Activated CD4-positive, alpha-beta memory T cell treated with anti-CD3 and anti-CD28 coated beads, Interleukin-2, amount 10 ng/mL, durations not matched to agents 7 days and 5 days (primary cell): ENCODE measurements at places on chromosomes 16 and 17.
A peak's percentile ranks its signal among the peaks of the same experiment; 100 is the strongest.

DNA sequence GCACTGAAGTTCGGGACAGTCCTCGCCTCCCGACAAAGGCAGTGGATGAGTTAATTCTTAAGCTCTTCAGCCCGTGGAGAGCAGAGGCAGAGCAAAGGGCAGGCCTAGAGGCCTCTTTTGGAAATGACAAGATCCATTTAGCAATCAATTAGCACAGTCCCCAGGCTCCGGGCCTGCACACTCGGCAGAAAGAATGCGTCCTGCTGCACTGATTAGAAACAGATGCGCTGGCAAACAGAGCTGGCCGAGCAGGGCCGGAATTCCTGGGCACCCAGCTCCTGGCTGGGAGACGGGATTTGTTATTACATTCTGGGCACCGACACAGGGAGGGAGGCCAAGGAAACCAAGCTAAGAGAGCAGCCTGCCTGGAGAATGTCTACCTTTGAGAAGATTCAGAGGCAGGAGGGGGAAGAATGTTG, 162.9 kb downstream of the COPRS start:
- DNase-seq = no peak

DNA sequence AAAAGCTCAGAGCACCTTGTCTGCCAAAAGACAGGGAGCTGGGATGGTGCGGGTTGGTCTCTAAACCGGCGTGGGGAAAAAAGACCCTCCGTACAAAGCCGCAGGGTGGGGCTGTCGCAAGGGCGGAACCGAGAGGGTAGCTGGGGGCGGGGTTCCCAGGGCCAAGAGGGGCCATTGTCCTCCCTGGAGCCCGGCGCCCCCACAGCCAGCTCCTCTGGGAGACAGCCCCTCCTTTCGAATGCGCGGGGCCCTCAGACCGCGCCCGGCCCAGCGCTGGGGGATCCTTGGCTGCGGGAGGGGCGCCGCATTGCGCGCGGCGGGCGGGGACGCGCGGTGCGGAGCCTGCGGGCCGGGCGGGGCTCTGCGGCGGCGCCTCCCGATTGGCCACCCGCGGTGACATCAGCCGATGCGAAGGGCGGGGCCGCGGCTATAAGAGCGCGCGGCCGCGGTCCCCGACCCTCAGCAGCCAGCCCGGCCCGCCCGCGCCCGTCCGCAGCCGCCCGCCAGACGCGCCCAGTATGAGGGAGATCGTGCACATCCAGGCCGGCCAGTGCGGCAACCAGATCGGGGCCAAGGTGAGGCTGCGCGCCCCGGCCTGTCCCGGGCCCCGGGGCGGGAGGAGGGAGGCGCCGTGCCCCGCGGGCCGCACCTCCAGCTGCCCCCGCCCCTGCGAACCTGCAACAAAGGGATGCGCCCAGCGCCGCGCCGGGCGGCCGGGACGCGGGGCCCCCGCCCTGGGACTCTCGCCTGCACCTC, at the start of gene TUBB3:
TUBB3 (plus strand) TSS at position 459 of the 756 bp plus-strand sequence; CDS start at position 519, 60 bp downstream.
- DNase-seq = peak; percentile 75

DNA sequence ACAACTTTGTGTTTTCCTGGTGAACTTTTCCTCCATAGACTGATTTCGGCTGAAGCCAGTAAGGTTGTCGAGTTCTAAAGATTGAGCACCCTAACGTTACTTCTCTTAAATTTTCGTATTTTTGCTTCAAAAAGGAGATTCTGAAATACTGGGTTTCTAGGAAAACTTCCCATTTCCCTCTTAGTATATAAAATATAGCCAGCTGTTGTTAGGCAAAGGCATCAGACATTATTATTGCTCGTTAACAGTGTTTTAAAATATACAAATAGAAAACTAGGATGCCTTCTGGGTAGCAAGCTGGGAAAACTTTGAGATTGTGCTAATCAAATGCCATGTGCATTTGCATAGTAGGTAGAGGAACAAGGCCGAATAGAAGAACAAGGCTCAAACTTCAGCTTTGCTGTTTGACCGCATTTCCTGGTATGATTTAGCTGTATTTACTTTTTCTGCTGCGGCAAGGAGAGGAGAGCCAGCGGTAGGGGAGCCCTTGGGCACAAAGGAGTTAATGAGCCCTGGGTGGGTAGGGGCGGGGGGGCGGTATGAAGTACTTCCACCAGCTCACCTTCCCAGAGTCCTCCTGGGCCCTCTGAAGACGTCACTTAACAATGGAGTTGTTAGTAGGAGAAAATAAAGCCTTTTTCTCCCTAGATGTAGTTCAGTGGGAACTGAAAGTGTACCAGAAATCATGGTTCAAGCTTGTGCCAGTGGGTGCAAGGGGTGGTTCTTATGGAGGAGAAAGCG, 151.9 kb downstream of the MSI2 start:
- peak; percentile 34 for DNase-seq

DNA sequence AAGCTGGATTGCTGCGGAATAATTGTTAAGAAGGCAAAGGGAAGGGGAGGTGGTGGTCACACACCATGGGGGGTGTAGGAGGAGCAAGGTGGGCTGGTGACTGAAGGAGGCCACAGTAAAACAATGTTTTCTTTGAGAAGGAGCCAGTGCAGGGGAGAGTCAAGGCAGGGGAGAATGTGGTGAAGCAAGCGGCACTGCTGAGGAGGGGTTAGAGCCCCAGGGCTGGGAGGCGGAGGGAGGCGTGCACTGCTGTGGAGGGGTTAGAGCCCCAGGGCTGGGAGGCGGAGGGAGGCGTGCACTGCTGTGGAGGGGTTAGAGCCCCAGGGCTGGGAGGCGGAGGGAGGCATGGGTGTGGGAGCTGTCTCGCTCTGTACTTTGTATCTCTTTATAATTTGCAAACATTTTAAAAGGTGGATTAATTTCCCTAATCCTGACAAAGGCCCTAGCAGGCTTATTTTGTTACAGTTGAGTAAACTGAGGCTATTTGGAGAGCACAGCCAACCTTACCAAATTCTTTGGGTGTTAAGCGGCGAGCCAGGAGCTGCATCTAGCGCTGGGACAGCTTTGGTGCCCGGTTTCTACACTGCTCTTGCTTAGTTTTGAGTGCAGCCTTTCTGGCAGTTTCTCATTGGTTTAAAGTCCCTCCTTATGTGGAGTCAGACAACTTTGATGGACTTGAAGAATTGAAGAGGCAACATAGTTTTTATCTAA, 20.9 kb downstream of the RPTOR start:
- DNase-seq = no peak

- DNase-seq = no peak
These were observed 478.8 kb downstream of the NPIPA7 start for GRCh38 chr16:16857603-16858283.

DNA sequence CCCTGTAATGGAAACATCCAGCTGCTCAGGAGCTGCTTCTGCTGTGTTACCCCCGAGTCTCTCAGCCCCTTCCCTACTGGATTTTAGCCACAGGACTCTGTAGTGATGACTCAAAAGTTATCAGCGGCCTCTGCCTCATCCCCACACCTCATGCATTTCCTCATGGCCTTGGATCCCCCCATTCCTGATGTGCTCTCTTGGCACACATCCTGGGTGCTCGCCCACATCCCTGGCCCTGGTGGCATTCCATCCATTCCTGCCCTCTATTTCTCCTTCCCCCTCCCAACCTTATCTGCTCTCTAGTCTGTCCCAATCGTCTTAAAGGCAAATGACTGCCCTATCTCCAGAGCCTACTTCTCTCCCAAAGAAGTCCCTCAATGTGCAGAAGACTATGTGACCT, 24.6 kb downstream of the MARF1 start:
- DNase-seq = no peak

GRCh38 chr16:72878301-72879269, 169.3 kb downstream of the ZFHX3 start:
- DNase-seq = no peak

DNA sequence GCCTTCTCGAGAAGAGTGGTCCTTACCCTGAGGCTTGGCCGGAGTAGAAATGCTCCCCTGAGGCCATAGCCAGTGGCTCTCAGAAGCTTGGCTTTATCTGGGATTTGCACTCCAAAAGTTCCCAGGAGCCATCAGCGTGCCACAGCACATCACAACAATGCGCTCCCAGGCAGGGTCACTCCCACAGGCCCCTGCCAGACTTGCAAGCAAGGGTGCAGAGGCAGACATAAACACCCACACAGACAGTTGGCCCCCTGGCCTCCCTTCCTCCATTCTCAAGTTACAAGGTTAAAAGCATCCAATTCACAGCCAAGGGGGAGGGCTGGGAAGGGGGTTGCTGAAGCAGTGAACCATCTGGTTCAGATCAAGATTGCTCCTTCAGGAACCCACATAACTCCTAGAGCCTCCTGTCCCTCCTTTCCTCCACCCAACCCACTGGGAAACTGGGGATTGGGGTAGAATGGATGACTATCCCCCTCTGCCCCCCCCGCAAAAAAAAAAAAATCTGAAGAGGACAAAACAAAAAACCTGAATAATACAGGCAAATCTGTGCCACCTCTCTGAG, 1.8 kb downstream of the ST3GAL2 start:
- DNase-seq = no peak

DNA sequence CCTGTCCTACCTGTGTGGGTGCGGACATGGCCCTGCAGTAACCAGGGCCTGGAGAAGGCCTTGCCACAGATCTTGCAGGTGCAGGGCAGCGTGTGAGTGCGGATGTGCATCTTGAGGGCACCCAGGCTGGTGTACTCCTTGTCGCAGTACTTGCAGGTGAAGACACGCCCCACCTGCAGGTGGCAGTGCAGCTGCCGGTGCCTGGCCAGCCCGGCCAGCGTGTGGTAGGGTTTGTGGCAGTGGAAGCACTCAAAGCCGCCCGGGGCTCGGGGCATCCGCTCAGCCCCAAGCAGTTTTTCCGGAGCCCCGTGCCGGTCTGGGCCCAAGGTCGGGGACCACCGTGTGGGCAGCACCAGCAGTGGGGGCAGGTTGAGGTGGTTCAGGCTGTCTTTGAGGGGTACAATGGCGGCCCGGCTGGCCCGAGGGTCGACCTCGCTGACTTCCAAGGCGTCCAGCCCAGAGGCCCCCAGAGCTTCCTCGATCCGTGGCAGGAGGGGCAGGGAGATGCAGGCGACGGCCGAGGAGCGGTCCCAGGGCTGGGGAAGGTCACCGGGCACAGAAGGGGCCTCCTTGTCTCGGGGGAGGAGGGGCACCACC, 5.1 kb downstream of the SNAI3 start:
- peak; percentile 67 for DNase-seq

DNA sequence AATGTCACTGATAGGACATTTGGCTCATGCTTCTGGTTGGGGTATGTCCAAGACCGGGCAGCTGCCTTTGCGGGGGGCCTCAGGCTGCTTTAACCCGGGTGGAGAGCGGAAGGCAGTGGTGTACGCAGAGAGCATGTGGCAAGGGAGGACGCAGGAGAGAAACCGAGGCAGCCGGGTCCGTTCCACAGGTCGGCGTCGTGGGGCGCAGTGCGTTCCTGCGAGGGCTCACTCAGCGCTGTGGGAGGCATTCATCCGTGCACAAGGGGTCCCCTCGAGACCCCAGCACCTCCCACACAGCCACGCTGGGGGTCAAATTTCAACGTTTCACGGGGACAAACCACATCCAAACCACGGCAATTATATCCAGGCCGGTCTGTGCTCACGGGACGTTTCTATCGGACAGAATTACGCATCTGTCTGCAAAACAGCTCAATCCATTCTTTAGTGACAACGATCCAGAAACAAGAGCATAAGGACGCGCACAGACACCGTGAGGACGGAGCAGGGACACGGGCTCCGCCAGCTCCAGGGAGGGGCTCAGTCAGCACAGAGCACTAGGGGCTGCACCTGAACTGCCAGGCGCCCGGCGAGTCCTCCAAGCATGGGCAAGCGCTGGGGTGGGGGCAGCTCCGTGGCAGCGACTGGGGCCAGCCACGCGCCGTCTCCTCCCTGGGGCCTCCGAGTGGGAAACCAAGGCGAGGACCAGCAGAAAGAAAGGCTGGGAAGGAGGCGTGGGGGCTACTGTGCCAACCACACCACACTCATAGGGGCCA, 108.4 kb upstream of the METRNL start:
- no peak for DNase-seq

- no peak for DNase-seq
These were observed 4.2 kb downstream of the EIF1 start for GRCh38 chr17:41692722-41693521.

GRCh38 chr17:5464717-5465507, 3.9 kb downstream of the DHX33 start:
- no peak for DNase-seq

GRCh38 chr16:19710191-19710908, 7.7 kb downstream of the KNOP1 start:
- no peak for DNase-seq

- no peak for DNase-seq
These were observed 6.0 kb upstream of the MRPL38 start for GRCh38 chr17:75910699-75911098.

- DNase-seq = no peak
These were observed 11.0 kb upstream of the CRISPLD2 start for GRCh38 chr16:84808826-84809225.

DNA sequence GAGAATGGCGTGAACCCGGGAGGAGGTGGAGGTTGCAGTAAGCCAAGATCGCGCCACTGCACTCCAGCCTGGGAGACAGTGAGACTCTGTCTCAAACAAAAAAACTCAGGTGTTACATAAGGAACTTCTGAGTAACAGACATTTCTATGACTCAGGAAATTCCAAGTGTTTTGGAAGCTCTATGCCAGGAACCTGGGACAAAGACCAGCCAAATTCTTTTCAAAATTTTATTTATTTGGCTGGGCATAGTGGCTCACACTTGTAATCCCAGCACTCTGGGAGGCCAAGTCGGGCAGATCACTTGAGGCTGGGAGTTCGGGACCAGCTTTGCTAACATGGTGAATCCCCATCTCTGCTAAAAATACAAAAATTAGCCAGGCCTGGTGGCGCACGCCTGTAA, 5.2 kb upstream of the SH2B1 start:
- DNase-seq = no peak

DNA sequence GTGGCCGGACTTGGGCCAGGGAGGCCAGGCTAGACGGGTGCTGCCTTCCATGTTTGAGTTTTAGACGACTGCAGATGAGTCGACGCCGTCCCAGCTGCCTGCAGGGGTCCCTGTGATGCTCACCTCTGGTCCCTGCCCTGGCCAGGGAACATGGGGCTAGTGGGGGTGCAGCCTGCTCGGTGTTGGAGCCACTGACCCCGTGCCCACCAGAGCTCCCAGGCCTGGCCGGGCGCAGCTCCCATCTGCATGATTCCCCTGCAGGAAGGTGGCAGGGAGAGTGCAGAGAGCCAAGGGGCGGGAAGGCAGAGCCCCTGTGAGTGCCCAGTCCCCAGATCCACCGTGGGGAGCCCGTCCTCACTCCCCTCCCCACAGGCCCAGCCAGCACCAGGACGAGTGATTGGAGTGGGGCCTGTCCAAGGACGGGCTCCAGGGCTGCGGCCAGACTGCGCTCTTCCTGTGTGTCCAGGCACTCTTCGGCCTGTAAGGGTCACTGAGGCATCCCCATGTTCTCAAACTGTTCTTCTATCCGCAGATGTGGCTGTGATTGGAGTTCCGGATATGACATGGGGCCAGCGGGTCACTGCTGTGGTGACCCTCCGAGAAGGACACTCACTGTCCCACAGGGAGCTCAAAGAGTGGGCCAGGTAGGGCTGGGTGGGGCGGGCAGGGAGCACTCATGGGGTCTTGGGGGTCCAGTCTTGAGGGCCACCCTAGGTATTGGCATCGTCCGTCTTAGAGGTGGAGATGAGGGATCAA, 26.0 kb upstream of the CDH15 start:
- no peak for DNase-seq
